ENCODE measurements at places on chromosomes 5 and 9. TPM values are rescaled to one million over a fixed set of nuclear protein-coding genes. Genes with fewer than 3 reads are reported as not detected.

Gene PLCXD3
- total RNA-seq, result 2.0 TPM

Gene SLC35D2
- 20.5 TPM for total RNA-seq

Gene IFNA21
- not detected for total RNA-seq

Gene ADGRV1
- 0.42 TPM for total RNA-seq

Gene KCNMB1
- 45.6 TPM for total RNA-seq
